ENCODE measurements at places on chromosomes 7 and 10.

DNA sequence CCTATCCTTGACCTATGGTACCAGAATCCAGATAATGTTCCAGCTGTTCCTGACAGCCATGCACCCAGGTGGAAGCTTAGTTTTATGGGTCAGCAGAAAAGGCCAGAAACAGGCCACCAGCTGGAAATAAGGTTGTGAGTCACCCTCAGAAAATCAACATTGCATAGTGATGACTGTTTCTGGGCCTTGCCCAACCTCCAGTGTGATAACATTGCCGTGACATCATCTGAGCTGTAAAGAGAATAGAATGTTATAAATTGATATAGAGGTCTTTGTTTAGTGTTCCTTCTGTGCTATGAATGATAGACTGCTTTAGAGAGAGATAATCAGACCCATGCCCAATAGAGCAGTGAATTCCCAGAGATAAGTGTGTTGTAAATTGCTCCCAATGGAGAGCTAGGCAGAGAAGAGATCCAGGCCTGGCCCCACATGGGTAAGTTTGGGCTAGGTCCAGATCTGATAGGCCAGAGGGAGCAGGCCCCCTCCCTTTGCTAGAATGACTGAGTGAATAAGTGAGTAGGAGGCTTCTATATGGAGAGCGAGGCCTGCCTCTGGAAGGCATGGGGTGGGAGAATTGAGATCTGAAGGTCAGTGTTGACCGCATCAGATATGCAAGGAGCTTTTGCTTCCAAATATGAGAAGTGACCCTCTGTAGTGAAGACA is 14.2 kb upstream of the HPS1 start:
- DNase-seq: no peak

- DNase-seq: no peak
Observed at GRCh38 chr7:127594490-127594889, 954 bp downstream of the FSCN3 start.

GRCh38 chr7:130641040-130641439 is 27.5 kb downstream of the COPG2 start:
- no peak for DNase-seq

- DNase-seq: no peak
Observed at GRCh38 chr10:33073641-33074415, 115.8 kb upstream of the ITGB1 start.

- no peak for DNase-seq
Observed at GRCh38 chr10:58775960-58776567, 263.4 kb downstream of the BICC1 start.
